GM23338 (cell line): ENCODE measurements at places on chromosomes 16 and 17.
A peak's percentile ranks its signal among the peaks of the same experiment; 100 is the strongest.

GRCh38 chr17:29911641-29912177 is 18.3 kb downstream of the SSH2 start:
- no peak for DNase-seq

DNA sequence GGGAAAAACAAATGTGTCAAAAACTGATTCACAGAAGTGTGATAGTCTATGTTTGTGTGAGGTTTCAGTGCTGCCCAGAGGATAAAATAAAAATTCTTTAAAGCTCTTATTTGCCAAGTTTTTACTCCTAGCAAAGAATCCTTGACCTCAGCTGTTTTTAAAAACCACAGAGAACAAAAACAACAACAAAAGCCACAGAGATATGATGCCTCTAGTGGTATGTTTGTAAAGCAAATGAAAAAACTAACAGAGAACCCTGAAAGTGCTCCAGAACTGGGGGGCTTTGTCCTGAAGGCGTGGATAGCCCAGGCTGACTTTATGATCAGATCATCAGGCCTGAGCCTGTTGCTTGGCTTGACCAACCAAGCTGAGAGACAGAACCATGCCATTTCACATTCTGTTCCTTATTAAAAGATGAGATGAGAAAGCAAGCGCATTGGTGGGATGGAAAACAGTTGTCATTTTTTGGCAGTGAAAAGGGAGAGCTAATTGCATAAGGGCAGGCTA is 411.0 kb downstream of the CPPED1 start:
- DNase-seq, result no peak

DNA sequence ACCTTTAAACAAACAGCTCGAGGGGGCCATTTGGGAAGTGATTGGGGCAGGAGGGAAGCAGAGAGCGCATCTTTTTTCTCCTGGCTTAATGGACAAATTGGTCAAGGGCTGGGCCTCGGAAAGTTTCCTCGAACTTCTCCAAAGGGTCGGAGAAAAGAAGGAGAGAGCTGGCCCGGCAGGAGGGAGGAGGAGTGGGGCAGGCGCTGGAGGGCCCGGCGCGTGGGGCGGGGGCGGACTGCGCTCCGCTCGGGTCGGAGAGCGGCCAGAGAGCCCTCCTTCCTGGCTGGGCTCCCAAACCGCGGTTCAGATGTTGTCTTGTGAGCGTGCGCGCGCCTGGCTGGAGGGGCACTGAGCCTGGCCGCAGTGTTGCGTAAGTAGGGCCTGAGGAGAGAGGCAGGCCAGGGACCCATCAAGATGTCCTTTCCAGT is 1.2 kb downstream of the MMP2 start:
- peak; percentile 64 for DNase-seq

GRCh38 chr17:17943281-17943984 is 28.8 kb downstream of the TOM1L2 start:
- DNase-seq, result peak; percentile 52

DNA sequence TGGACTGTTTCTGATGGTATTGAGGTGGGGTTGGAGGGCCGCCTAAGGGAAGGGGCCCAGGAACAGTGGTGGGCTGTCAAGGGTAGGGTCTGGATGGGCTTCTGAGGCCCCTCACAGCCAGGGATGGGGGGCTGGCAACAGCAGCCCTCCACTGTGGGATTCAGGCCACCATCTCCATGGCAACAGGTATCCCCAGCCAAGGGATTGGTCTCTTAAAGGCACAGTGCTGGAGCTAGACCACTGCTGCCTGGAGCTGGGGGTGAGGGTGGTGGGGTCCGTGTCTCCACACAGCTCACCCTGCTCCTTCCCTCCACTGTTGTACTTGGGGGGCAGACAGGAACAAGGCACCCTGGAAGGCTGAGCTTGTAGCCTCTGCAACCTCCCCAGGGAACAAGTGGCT is 41.8 kb downstream of the PSME3IP1 start:
- no peak for DNase-seq

GRCh38 chr16:68713361-68713760 is 23.7 kb upstream of the CDH1 start:
- no peak for DNase-seq

DNA sequence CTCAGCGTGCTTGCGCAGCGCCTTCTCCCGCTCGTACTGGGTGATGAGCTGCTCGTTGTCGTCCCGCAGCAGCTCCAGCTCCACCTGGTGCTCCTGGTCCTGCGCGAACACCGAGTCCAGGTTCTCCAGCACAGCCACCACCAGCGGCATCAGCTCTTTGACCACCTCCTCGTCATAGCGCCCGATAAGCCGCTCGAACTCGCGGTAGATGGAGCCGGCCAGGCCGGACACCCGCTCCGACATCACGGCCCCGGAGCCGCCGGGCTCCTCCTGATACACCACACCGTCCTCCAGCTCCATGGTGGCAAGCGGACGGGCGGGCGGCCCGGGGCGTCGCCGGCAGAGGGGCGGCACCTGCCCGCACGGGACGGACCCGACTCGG is 320 bp downstream of the SPAG9 start:
- no peak for DNase-seq

DNA sequence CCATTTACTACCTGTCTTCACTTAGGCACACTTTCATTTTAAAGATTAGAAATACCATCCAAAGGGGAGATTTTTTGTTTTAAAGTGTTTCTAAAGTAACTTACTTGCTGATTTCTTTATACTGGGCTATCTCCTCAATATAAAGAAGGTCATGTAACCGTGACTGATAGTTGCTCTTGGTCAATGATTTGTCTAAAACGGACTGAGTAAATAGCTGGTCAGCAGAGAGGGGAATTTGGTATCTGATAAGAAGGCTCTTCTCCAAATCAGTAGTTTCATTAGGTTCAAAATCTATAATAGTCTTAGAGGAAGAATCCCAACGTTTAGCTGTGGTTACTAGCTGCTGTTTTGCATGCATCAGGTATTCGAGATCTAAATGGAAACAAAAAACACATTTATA is 66.4 kb downstream of the HELZ start:
- no peak for DNase-seq

GRCh38 chr17:72404872-72405271 is 284.1 kb downstream of the SOX9 start:
- no peak for DNase-seq

DNA sequence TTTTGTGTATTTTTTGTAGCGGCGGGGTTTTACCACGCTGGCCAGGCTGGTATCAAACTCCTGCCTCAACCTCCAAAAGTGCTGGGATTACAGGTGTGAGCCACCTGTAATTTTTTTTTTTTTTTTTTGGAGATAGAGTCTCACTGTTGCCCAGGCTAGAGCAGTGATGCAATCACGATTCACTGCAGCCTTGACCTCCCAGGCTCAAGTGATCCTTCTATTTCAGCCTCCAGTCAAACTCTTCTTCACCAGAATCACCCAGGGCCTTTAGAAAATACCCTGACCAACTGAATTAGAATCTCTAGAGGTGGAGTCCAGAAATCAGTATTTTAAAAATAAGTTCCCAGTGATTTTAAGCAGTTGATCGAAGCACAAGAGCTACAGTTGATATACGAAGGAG is 12.5 kb downstream of the HSPB9 start:
- no peak for DNase-seq

DNA sequence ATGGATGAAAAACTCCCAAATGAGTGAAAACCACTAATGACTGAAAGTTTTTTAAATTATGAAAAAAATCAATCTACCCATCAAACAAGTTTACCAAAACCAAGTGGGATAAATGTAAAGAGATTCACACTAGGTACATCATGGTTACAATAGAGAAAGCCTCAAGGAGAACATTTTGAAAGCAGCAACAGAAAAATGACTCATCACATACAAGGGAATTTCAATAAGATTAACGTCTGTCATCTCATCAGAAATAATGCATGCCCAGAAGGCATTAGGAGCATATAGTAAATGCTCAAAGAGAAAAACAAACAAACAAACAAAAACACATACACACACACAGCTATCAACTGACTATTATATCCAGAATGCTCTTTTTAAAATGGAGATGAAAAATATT is 261.8 kb upstream of the KIF2B start:
- DNase-seq, result no peak

DNA sequence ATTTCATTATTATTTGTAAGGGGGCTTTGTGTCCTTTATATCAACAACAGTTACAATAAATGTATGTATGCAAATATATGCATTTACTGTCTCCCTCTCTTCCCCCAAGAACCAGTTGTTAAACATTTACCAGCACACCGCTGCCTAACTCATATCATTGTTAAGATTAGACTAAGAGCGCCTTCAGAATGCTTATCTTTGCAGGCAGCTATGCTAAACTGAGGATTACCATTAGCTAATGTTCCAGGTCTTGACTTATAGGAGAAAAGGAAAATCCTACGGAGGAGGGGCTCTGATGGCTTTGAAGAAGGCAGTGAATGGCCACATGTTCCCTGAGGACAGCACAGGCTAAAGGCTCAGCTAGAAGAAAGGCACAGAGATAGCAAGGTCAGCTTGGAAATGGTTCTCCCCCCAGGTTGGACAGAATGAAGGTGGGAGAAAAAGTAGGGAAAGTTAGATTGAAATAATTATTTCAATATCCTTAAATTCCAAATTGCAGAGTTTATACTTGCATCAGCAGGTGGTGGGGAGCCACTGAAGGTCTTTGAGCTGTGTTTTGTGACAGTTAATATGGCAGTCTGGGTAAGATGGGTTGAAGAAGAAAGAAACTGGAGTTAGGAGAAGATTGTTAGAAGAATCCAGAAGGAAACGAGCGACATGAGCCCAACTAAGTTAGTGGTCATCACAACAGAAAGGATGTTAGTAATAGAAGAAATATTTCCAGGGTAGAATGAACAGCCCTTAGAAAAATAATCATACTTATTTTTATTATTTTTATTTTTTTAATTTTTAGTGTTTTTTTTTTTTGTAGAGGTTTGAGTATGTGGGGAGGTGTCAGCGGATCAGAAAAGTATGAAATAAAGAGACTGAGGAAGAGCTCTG is 87.0 kb upstream of the MAF start:
- DNase-seq, result no peak

DNA sequence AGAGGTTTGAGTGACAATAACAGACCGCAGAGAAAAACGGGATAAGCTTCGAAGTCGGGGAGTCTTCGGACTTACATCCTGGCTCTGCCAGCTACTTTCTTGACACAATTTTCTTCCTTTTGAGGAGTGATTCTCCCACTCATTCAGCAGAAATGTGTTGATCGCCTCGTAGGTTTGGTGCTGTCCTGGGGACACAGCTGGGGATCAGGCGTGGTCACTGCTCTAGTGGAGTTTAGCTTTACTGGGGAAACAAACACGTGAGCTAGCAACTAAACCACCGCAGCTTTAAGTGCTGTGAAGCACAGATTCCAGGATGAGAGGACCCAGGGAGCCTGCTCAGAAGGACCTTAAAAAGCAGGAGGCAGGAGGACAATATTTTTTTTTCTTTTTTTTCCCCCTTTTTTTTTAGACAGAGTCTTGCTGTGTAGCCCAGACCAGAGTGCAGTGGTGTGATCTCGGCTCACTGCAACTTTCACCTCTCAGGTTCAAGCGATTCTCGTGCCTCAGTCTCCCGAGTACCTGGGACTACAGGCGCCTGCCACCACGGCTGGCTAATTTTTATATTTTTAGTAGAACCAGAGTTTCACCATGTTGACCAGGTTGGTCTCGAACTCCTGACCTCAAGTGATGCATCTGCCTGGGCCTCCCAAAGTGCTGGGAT is 858 bp downstream of the NUBP1 start:
- no peak for DNase-seq

DNA sequence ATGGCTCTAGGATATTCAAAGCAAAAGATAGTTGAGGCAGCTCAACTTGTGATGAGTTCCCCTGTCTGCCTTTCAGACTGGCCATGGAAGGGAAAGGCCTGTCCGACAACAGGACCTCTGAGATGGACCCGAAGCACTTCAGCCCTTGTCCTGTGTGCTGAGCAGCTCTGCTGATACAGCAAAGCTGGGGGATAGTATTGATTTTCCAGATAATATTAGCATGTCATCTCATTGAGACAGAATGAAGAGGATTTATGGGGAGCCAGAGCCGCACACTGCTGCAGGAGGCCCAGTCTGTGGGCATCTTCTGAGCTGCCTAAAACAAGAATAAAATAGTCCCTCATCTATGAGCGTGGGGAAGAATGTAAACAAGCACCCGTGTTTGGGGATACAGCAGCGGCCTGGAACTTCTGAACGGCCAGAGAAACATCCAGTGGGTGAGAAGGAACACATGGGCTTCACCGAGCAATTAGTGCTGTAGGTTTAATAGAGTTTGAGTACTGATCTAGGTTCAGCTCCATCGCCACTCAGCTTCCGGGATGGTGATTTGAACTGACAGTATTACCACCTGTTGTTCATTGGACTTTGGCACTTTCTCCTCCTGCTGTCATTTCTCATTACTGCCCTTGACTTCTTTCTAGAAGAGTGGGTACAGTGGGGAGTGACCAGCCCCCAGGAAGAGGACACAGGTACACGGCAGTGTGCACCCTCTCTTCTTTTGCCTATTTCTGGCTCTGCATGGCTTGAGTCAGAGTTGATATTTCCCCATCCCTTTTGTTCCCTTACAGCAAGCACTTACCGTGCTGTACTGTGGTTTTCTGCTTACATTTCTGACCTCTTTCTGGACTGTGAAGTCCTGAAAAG is 96.5 kb upstream of the TBX2 start:
- no peak for DNase-seq
